Activated naive CD4-positive, alpha-beta T cell treated with anti-CD3 and anti-CD28 coated beads, Interleukin-2, amount 50 U/mL, for 16 hours (primary cell): ENCODE measurements at places on chromosomes 4 and X.
A peak's percentile ranks its signal among the peaks of the same experiment; 100 is the strongest.

- DNase-seq = no peak
These were observed 125.3 kb upstream of the CLNK start for GRCh38 chr4:10809905-10810304.

DNA sequence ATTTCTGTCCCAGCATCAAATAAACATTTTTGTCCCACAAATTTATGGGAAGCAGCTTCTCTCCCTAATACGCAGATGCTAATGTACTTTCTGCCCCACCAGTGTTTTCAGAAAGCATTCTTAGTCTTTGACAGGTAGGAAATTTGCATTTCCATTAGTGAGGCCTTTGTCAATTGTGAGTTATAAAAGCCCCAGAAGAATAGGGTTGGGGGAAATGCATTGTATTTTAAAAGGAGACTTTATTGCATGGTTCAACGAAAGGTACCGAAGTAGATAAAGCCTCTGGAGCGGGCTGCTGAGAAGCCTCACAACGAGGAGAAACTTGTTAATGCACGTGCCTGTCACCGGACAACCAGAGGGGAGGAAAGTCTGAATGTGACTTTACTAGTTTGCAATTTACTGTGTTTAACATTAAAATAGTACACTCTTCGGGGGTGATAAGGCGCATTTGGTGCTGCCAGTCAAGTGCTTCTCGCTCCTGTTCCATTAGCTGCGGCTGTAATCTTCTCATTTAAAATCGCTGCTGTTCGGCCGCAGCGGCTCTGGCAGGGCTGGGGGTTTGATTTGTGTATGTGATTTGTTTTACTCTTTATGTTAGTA is 63.4 kb downstream of the DCTD start:
- DNase-seq = no peak

GRCh38 chr4:123505095-123506010 is 108.8 kb downstream of the SPRY1 start:
- DNase-seq = peak; percentile 19

- DNase-seq = no peak
These were observed 153.0 kb downstream of the ATOH1 start for GRCh38 chr4:93981594-93981993.

- DNase-seq = no peak
These were observed 40.5 kb upstream of the FAM120C start for GRCh38 chrX:54223581-54223980.

DNA sequence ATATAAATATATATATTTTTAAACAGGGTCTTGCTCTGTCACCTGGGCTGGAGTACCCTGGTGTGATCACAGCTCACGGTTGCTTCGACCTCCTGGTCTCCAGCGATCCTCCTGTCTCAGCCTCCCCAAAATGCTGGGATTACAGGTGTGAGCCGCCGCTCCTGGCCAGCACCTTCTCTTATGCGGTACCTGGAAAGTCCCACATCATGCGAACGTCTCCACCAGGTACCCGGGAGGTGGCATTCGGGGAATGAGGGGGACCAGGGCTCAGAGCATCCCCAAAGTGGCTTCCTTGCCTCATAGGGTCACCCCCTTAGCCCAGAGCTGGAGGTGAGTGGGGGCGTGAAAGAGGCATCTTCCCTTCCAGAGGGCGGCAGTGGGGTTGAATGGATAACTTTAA is 84.0 kb upstream of the PPP2R3B start:
- DNase-seq = no peak
